ENCODE measurements at places on chromosomes 4 and X. TPM values are rescaled to one million over a fixed set of nuclear protein-coding genes. Genes with fewer than 3 reads are reported as not detected.

FRMPD3 gene
- total RNA-seq: not detected

PLP1 gene
- not detected for total RNA-seq

CDKL2 gene
- total RNA-seq: 0.13 TPM

CDKL5 gene
- 2.5 TPM for total RNA-seq

MBNL3 gene
- total RNA-seq: 1.4 TPM

RS1 gene
- total RNA-seq: not detected

MAGEB2 gene
- not detected for total RNA-seq

TBX22 gene
- total RNA-seq: not detected

SPANXD gene
- total RNA-seq: not detected

All from pulmonary artery endothelial cell (primary cell).